Stimulated activated CD4-positive, alpha-beta T cell treated with anti-CD3 and anti-CD28 coated beads, Interleukin-4, amount 100 ng/mL, for 1 hour (primary cell): ENCODE measurements at places on chromosomes 6 and 20.
A peak's percentile ranks its signal among the peaks of the same experiment; 100 is the strongest.

DNA sequence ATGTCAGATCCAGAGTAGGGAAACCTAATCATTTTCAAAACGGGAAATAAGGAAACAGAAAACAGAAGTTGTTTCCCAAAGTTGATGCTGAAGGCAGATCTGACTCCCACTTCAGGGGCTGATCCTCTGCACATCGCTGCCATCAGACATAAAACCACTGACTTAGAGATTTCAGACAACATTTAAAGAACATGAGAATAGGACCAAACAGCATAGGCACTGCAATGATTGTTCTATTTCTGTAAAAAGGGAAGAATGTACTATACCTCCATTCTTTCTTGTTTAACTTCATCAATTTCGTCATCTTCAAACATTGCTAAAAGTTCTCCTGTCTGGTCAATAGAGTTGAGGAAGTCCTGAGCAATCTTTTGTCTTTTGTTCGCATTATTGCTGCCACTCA is 324.7 kb upstream of the RUNX2 start:
- DNase-seq = no peak

- peak; percentile 20 for DNase-seq
Observed at GRCh38 chr20:62603021-62603906, 39.0 kb upstream of the SLCO4A1 start.

GRCh38 chr20:48790473-48791003 is 37.3 kb downstream of the PREX1 start:
- DNase-seq = no peak

- no peak for DNase-seq
Observed at GRCh38 chr6:143705569-143705968, 27.8 kb downstream of the PHACTR2 start.

- peak; percentile 28 for DNase-seq
Observed at GRCh38 chr6:153131037-153131981, at the start of gene RGS17. RGS17 (minus strand) TSS chr6:153131282; CDS start chr6:153044018, 87,264 bp downstream.

DNA sequence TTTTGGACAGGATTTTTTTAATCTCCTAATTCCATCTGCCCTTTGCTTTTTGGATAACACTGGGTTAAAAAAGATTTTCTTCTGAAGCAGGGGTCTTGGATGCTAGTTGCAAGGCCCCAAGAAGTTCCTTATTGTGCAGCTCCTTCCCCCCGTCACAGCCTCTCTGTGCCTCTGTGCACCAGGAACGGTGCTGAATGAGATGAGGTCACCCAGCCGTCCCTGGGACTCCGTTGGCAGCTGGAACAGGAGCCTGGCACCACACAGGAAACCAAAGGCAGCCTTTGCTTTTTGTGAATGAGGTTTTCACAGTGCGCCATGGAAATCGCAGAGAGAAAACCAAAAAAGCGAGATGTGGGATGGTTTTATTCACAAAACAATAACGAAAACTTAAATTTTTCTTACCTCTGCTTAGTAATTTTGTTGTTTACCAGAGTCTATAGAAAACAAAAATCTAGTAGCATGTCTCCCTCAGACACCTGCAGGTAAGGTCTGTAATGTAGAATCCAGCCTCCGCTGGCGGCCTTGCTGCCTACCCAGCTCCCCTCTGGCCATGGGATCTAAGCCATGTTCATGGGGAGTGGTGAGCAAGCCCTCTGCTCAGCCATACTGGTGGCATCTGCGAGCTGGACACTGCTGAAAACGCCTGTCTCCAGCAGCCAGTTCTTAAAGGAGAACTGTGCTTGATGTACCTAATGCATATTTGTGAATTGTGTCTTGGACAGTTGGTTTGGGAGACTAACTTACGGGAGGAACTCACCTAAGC is 40.4 kb upstream of the SYNJ2 start:
- no peak for DNase-seq

DNA sequence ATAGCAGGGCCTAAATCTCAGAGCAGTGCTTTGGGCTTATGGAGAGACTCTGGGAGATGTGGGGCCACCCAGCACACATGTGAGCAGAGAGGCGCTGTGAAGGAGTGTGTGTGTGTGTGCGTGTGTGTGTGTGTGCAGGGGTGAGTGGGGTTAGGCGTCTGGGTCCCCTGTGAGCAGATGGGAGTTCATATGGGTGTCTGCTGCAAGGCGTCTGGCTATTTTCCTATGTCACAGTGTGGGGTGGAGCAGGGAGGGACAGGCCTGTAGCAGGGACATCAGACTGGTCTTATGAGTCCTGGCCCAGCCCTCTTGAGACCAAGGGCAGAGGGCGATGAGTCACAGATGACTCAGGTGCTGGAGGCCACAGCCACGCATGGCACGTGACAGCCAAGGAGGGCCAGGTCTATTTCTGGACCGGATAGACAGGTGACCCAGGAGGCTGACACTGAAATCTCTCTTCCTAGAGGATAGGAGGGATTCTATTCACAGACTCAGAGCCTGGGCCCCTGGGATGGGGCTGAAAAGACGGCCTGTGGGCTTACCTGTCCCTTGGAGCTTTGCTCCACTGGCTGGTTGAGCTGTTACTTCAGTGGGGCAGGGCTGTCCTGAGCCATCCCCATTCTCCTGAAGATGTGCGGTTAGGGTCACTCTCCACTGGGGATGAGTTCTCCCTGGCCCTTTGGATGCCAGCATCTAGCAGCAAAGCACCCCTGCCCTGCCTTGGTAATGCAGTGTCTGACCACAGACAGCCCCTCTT is 28.9 kb downstream of the VEGFA start:
- no peak for DNase-seq

- DNase-seq = no peak
Observed at GRCh38 chr20:48175261-48175660, 390.0 kb upstream of the SULF2 start.

GRCh38 chr6:44004136-44004535 is 123.1 kb downstream of the MRPL14 start:
- no peak for DNase-seq

- peak; percentile 38 for DNase-seq
Observed at GRCh38 chr20:51750037-51750769, 18.0 kb downstream of the ATP9A start.

DNA sequence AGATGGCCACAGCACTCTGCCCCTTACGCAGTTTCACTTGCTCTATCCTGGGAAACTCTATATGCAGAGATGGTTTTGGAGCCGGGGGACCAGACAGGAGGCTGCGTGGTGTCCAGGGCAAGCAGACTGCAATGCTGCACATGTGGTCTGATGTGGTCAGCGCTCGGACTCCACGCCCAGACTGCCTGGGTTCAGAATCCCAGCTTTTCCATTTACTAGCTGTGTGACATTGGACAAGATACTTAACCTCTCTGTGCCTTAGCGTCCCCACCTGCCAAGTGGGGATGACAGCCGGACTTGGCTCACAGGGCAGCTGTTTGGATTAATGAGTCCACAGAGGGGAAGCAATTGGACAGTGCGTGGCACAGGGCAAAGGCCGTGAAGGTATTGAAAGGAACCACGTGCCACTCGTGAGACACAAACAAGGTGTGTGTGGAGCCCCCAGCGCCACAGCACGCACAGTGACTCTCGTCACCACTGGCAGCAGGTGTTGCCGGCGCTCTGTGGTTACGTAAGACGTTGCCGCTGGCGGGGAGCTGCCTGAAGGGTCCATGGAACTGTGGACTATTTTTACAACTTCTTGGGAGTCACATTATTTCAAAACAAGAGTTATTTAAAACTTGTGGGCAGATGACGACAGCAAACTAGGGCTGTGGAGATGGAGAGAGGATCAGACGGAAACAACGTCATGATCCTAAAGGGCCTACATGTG is 201.4 kb downstream of the PREX1 start:
- DNase-seq = no peak

DNA sequence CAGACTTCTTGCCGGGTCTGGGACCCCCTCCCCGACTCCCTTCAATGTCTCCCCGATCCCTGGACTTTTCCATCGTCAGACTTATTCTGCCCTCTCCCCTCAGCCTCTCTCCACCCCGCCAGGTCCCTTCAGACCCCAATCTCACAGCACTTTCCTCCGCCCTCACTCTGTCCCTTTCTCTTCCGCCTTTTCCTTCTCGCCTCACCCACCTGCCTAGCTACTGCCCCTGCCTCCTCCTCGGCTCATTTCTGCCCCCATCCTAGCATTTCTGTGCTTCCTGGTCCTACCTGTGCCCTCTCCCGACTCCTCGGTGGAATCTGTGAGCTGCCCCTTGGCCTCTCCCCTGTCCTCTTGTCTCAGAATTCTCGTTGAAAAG is 616 bp downstream of the CHMP4B start:
- DNase-seq = peak; percentile 7

DNA sequence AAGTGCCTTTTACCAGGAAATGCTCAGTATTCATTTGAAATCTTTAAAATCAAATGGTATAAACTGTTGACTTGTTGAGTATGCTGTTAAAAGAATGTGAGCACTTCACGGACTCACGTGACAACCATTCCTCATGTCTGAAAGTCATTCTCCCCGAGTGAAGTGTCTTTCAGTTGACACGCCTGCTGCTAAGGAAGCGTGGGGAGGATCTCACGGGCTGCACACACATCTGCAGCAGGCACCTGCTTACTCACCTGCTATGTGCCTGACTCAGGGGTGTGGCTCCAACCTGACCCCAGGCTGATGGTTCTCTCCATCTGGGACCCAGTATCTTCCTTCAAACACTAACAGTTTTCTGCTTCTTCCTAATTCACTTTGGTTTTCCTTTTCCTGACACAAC is 32.7 kb downstream of the WDR27 start:
- DNase-seq = no peak

DNA sequence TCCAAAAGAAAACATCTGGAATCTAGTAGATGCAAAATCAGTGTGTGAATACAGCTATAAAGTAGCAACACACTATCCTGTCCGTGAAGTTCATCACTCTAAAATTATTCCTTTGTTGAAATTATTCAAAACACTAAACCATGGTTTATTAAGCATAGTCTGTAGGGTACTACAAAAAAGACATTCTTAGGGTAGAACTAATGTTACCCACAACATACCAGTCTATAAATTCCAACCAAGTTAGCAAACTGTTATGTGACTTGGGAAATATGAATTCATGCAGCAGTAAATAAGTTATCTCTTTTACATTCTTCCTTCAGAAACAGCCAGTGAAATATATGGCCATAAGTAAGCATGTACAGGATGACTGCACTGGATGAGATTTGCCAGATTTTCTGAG is 580.3 kb upstream of the ADGRB3 start:
- no peak for DNase-seq

DNA sequence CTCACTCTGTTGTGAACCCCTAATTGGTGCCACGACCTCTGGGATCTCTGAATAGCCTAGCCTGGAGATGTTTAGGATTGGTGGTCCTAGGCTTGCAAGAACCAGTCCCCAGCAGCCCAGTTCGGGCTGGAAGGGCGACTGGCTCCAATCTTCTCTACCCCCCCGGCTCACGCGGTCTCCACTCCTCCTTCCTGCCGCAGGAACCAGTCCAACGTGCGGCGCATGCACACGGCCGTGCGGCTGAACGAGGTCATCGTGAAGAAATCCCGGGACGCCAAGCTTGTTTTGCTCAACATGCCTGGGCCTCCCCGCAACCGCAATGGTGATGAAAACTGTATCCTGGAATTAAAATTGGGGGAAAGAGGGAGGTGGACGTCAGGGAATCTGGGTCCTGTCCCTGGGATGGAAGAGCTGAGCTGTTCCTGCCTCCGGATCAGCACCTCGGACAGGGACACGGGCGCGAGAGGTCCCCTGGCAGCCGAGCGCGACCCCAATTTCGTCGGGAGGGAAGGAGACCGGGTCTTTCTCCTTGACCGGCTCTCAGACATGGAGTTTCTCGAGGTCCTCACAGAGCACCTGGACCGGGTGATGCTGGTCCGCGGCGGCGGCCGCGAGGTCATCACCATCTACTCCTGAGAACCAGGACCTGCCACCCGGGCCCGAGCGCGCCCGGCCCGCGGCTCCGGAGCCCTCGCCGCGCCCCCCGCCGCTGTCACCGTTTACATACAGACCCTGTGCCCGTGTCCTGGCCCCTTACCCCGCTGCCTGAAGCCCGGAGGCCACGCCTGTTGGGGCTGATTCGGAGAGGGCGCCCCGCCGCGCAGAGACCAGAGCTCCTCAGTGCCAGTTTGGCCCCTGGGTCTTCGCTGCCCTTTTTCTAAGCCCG is 28.2 kb downstream of the SLC12A5 start:
- peak; percentile 19 for DNase-seq

DNA sequence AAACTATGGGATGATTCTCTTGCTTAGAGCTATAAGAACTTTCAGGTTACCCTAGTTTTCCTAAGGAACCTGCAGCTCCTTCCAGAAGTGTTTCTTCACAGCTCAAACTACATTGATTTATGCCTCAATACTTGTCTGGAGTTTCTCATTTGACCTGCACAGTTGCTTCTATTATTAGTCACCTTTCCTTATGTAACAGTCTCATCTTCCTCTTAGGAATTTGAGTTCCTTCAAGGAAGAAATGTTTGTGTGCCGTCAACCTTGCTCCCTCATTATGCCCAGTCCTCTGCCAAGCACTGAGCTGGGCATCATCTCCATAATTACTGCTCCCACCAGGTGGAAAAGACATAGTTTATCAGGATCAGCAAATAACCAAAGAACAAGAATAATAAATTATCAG is 466.4 kb downstream of the PKHD1 start:
- no peak for DNase-seq

DNA sequence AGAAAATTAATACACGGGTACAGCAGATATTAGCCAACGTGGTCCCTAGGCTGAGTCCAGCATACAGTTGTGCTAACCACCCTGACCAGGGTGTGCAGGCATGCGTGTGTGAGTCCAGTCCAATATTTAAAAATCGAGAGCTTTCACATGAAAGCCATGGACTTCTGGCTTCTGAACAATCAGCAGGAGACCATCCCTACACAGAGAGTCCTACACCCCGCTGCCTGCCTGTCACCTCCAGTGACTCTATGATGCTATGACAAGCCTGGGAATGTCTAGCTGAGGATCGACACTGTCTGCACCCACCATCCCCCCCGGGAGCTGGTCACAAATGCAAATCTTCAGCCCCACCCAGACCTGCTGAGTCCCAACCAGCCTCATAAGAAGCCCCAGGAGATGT is 7.9 kb downstream of the ACSS1 start:
- DNase-seq = no peak

DNA sequence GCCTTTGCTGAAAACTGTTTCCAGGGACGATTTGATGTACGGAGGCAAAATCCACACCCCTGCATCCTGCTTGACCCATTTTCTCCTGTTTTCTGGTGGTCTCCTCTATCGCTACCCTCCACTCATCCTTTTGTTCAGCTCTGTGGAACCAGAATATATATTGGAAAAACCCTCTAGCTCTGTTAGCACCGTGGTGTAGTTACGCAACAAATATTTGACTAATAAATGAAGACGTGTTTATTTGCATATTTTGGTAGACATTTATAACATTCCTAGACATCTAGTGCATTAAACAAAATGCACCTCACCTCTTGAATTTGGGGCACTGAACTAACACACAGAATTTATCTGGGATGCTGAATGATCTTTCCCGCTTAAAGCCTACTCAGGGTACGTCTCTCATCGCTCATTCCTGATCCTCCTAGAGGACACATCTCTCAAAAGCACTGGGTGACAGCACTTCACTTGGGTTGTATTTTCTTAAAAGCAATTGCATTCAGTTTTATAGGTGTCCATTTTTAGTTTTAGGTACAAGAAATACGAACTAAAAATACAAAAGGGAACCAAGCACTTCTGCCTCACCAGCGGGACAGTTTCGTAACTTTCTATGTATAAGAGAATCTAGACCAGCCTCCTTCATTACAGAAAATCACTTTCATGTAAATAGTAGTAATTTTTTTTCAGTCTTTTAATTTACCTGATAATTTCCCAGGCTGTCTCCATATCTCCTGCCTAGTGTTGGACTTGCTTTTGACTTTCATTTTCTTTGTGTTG is 59.2 kb downstream of the SNRNP48 start:
- DNase-seq = no peak
